ENCODE measurements at places on chromosomes 6 and 20.

DNA sequence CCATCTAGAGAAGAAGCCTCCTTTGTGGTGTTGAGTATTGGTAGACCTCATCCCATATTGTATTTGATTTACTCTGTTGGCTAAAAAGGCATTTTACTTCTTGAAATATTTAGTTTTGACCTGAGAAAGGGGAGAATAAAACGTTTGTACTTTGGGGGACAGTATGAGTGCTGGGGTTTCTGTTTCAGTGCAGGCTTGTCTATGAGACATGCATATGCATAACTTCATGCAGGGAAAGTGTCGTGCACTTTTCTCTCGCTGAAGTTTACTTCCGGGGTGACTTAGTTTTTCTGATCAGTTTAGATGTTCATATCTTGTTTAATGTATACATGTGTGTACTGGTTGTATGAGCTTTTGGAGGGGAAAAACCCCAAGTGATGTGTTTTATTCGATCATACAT is 59.5 kb downstream of the UTRN start:
- no peak for DNase-seq

GRCh38 chr6:42440778-42441696 is 10.7 kb downstream of the TRERF1 start:
- DNase-seq = no peak

- DNase-seq = no peak
Measured at GRCh38 chr6:80196906-80197305, 90.4 kb downstream of the BCKDHB start.

- no peak for DNase-seq
Measured at GRCh38 chr6:36115412-36115811, 14.9 kb upstream of the MAPK13 start.

DNA sequence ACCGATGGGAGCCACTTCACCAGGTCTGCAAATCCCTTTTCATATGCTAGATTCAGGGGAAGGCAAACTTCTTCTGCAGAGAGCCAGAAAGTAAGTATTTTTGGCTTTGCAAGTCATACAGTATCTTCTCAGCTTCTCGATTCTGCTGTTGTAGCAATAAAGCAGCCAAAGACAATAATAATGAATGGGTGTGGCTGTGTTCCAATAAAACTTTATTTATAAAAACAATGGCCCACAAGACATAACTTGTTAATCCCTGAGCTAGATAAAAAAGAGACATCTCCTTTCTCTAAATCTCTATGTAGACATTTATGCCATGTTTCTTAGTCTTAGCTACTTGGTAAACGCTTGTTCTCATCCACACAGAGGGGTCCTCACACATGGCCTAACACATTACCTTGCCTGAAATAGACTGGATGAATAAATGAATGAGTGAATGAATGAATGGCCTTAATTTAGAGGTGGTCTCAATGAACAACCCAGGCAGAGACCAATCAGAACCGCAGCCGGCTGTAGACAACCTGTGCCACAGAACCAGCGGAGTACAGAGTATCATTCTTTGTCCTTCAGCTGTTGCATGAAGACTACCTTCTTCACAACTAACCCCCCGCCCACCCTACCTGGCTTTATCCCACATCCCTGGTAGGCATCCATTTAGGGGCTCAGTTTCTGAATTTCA is 13.5 kb upstream of the PREX1 start:
- DNase-seq = no peak

- no peak for DNase-seq
Measured at GRCh38 chr6:77987035-77987384, 334.2 kb downstream of the MEI4 start.

DNA sequence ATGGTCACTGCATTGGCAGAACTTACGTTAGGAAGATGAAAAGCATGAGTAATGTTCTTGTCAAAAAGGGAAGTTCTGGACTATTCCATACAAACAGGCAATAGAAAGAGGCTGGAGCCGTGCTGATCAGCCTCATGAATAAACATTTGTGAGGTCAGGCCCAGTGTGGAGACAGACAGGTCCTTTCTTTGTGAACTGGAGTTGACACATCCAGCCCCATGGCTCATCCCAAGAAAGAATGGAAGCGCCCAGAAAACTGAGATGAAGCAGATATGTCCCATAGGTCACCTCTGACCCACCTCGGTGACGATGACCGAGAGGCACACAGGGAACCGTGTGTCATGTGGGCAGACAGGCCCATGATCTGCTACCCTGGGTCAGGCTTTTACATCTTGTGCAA is 276.0 kb upstream of the SGK1 start:
- peak; percentile 66 for DNase-seq

- DNase-seq = no peak
Measured at GRCh38 chr6:53846250-53846649, 51.4 kb downstream of the LRRC1 start.

DNA sequence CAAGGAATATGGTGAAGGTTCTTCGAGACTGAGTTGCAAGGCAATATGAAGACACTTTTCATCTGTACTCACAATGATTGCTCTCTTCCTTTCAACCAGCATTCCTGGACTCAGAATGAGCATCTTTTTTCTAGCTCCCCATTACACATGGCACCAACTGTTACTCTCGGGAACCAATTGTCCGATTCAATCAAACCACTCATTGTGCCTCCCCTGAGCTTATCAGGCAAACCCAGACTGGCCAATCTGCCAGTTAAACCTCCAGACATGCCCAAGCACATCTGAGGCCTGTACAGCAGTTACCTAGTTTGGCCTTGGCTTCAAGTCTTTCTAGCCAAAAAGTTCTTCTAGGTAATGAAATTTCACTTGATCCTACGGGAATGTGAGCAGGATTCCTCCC is 164.1 kb downstream of the ID4 start:
- DNase-seq = no peak

DNA sequence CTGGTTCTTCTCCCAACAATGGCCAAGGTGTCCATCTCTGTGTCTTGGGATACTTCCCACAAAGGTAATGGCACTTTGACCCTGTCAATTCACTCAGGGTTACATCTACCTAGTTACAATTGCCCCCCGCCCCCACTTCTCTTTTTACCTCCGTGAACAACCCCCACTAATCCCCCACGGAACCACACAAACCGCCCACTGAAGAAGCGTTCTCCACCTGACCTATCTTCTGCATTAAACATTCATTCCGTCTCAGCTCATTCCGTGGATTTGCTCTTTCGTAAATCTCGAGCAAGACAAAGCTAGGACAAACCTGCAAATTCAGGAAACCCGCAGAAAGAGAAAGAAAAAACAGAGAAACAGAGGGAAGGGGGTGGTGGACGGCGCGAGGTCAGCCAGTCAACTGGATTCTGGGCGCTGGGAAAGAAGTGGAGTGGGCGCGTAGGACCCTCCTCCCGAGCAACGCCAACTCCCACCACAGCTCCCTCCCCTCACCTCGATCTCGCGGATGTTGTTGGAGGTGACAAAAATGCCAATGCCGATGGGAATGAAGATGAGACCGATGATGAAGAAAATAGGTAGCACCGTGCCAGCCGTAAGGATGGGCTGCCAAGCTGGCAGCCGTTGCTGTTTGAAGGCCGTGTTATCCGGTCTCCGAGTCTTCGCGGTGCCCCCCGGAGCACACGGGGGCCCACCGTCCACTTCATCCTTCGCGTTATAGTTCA is 523 bp downstream of the TMEM30A start:
- peak; percentile 25 for DNase-seq

GRCh38 chr6:81148751-81149150 is 603.7 kb downstream of the TENT5A start:
- no peak for DNase-seq

- no peak for DNase-seq
Measured at GRCh38 chr20:33828967-33829560, 17.9 kb downstream of the CHMP4B start.

DNA sequence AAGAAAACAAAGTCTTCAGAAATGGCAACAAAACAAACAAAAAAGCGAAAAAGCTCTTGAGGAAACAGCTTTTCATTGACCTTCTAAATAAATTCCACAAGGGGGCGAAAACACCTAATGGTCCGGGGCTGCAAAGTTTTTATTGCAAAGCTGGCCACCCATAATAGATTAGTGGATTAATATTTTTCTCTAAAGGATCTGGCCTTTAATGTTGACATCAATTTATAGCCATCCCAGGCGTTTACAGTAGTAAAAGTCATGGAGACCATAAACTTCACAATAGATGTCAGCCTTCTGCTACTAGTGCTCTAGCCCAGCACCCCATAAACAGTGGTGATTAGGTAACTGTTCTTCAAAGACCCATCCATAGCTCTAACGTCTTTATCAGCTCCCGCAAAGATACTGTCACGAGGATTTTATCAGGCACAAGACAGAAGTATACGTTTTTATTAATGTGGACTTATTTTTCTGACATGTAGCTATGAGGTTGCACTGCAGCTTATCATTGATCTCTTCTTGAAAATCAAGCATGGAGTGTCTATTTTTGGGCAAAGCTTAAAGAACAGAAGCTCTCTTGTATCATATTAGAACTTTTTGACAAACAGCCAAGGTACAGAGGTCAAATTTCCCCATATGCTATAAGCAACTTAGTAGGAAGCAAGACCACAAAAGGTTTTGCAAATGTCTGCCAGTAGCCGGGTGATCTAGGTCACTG is 4.7 kb downstream of the CITED2 start:
- DNase-seq = peak; percentile 62

GRCh38 chr6:16789329-16790038 is 28.2 kb upstream of the ATXN1 start:
- no peak for DNase-seq

GRCh38 chr6:35522660-35523658 is 10.3 kb upstream of the TULP1 start:
- peak; percentile 65 for DNase-seq

DNA sequence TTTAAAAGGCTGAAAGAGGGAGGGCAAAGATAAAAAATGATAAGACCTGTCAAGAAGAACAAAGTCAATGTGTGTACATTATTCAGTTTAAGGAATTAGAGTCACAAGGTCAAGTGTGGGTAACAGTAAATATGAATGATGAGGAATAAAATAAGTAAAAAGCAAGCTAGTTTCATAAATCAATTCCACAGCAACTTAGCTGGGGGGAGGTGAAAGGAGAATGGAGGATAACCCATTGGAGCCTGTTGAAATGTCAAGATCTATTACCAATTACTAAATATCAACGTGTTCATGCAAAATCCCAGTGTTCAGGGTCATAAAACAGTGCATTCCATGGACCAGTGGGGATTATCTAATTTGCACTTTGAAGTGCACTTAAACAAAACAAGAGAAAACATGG is 242.9 kb downstream of the TBX18 start:
- no peak for DNase-seq

DNA sequence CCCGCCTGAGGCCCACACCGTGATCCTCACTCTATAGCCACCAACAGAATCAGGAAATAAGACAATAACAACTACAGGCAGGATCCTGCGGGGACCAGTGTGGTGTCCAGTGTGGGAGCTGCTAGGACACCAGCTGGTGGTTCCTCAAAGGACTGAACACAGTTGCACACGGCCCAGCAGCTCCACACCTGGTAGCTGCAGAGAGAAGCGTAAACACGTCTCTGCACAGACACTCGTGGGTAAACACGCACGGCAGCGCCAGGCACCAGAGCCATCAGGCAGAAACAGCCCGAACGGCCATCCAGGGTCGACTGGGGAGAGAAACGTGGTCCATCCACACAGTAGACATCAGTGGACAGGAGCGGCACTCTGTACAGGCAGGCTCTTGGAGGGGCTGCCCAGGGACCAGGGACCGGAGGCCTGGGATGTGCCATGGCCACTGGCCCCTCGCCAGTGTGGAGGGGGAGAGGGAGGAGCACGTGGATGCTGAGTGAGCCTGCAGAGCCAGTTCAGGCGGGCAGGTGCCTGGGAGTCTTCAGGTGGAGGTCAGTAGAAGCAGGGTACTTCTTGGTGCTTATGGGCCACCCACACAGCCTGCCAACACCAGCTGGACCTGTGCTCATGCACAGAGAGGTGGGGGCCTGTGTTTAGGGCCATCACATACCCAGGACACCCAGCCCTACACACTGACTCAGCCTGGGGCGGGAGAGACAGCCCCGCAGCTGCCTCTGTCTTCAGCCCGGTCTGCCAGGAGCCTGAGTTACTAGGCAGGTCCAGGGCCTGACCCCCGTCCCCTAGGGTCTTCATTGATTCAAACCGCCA is 7.4 kb upstream of the LAMA5 start:
- no peak for DNase-seq

- no peak for DNase-seq
Measured at GRCh38 chr20:848193-848592, 14.7 kb downstream of the FAM110A start.

- DNase-seq = no peak
Measured at GRCh38 chr20:19122395-19122794, 90.0 kb upstream of the SLC24A3 start.

DNA sequence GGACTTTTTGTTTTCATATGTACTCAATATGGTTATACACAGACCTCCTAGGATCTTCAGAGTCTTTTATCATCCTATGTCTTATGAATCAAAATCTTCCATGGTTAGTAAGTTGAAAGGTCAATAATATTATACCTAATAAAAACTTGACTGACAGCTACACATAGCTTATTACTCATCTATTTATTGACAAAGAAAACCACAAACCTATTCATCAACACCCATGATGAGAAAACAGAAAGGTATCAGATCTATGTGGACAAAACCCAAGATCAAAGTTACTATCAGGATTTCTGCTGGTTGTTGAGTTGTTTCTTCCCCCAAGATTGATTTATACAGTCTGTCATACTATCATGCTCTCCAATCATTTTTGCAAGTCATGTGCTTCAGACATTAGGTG is 460.1 kb upstream of the MANEA start:
- DNase-seq = no peak

DNA sequence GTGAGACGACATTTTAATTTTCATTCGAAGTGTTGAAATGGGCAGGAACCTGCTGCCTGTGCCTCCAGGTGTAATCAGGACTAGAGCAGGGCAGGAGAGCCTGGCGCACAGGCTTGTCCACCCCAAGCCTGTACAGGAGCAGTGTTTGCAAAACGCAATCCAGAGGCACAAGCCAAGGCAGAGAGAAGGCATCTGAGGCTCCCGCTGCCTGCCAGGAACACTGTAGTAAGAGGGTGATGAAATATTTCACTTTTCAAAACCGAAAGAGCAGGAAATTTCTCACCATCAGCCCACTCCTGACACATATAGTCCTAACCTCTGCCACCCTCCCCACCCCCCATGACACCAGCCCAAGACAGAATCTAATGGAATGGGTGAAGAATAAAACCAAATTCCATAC is 132.5 kb downstream of the RTN4IP1 start:
- peak; percentile 58 for DNase-seq

- DNase-seq = no peak
Measured at GRCh38 chr6:148892247-148892646, 145.4 kb downstream of the UST start.

- DNase-seq = peak; percentile 43
Measured at GRCh38 chr20:49887251-49888211, 27.8 kb downstream of the SPATA2 start.

DNA sequence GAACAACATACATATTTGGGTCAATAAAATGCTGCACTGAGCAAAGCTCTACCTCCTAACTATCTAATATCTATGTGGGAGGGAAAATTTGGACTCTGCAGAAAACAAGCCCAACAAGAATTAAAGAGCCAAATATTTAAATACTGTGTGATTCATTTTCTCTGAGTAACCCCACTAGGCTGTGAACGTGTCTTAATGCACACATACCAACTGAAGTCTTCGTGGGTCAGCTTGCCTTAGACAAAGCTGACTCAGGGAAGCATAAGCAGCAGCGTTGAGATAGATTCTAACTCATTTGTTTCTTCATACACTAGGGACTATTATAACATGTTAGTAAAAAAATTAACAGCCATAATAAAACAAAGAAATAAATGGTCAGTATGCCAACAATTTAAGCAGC is 114.3 kb downstream of the GJA1 start:
- no peak for DNase-seq

- DNase-seq = no peak
Measured at GRCh38 chr6:96468681-96469224, 52.9 kb upstream of the UFL1 start.
